ENCODE measurements at places on chromosomes 1 and 21.

DNA sequence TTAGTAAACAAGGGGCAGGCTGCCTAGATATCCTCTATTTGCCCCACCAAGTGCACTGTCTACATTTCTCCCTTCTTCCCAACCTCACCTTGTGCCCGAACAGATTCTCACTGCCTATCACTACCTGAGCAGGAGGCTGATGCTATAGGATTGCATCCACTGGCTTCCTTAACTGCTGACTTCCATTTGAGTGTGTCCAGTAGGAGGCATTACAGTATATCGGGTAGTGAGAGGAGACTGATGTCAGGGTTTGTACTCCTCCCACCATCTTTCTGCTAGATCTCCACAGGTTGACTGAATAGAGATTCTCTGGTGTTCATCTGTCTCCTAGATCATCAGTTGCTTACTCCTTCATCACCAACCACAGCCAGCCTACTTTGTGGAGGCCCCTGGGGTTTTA lies 796.3 kb downstream of the LRRIQ3 start:
- no peak for DNase-seq

GRCh38 chr1:39116860-39117728 lies 87.4 kb upstream of the MACF1 start:
- no peak for DNase-seq

GRCh38 chr1:173337126-173337525 lies 130.0 kb upstream of the TNFSF4 start:
- DNase-seq: no peak

DNA sequence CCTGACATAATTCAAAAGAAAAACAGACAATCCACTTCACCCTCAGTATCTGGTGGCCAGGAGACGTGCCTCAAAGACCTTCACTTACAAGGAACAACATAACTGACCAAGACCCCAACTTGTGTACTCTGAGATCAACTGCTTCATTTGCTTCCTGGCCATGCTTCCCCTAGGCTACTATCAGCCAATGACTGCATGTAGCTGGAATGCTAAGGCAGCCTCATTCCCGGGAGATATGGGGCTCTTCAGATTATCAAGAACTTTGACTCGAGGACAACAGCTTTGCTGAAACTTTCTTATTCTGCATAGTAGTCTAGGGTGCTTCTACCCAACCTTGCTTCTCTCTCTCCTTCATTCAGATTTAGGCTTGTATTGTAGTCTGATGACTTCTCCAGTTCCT lies 11.7 kb upstream of the UCK2 start:
- no peak for DNase-seq

- no peak for DNase-seq
These were observed 126.6 kb downstream of the C1orf21 start for GRCh38 chr1:184513421-184513820.

DNA sequence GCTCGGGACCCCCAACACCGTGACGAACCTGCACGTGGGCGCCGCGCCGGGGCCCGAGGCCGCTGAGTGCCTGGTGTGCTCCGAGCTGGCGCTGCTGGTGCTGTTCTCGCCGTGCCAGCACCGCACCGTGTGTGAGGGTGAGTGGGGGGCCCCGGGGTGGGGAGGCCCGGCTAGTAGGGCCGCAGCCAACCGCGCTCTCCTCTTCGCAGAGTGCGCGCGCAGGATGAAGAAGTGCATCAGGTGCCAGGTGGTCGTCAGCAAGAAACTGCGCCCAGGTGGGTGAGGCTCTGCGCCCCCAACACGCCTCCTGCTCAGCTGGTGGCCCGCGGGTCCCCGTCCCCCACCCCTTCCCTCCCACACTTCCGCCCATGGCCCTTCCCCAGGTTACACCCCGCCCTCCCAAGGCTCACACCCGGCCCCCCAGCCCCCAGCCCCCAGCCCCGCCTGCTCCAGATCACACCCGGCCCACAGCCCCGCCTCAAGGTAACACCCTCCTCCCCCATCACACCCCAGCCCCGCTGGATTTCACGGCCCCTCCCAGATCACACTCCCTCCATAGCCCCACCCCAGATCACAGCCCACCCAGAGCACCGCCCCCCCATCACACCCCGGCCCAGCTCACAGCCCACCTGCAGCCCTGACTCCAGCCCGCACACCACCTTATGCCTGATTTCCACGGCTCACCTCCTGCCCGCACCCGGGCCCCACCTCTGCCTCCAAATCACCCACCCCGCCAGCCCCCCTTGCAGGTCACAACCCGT lies 2.4 kb upstream of the MMP23B start:
- no peak for DNase-seq

DNA sequence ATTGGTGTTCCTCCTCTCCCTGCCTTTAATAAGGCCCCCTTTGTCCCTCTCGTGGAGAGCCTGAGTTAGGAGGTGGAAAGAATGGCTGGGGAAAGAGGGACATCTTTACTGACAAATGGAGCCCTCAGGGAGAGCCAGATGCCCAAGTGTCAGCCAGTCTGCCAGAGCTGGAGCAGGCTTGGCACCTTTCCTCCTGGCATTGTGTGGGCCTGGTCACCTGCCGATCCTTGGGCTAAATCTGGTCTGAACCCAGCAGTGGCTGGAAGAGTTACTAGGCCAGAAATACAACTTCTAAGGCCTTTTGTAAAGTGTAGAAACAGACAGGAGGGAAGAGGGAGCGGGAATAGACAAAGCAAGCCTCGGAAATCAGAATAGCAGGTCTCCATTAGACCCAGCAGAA lies 24.9 kb downstream of the VANGL1 start:
- no peak for DNase-seq

GRCh38 chr1:193183019-193183627 lies 3.3 kb downstream of the B3GALT2 start:
- DNase-seq: no peak

DNA sequence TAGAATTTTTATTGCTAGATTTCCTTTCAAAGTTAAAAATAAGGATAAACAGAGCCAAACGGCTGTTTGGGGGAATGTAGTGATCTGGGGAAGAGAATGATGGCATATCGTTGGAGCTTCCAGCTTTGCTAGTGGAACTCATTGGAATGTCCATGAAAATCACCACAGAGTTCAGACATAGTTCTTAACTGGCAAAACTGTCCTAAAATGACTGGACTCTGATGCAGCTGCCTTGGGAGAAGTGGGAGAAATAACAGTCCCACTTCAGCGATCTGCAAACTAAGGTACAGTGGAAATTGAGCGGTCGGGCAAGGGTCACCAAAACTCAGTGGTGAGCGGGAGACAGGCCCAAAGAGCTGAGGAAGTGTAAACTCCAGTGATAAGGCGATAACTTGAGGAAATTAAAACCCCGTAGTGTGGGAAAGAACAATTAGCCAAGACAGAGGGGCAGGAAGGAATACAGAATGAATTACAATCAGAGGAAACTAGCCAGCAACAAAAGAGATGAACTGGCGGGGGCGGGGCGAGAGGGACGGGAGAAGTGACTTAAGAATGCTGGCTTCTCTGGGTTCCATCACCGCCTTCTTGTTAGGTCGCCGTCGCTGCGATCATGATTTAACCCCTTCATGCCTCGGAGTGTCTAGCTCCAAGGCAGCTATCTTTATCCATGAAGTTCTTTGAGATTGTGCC lies 89.8 kb upstream of the ARHGAP29 start:
- no peak for DNase-seq

DNA sequence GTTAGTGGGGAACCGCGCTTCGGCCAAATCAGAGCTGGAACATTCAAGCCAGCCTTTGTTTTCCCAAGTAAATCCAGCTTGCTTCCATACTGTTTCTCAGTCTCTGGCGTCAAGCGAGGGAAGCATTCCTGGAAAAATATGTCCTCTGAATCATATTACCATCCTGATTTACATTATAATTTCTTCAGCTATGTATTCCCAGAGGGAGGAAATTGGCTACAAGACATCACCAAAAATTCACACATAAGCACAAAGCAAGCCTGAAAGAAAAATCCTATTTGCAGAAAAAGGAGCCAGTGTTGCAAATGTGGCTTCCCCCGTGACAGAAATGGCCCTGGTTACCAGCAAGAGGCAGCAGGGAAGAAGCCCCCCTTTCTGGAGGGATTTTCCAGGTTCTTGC lies 233.3 kb downstream of the KCNJ6 start:
- no peak for DNase-seq

DNA sequence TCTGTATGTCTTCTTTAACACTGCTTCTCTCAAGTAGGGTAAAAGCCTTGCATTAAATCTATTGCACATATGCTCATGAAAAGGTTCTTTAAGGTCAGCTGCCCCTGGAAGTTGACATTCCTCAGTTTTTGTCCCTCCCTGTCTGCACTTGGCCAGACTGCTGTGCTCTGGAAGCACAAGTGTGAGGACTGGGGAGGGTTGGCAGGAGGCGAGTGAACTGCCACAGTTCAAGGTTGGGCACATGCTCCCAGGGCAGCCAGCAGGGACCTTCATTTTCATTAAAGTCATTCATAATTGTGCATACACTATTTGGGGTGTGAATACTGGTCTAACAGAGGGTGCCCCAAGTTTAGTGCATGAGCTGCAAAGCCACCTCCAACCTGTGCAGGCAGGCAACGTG lies 10.9 kb upstream of the THEM5 start:
- DNase-seq: no peak

GRCh38 chr1:212077028-212077427 lies 41.5 kb downstream of the DTL start:
- no peak for DNase-seq

DNA sequence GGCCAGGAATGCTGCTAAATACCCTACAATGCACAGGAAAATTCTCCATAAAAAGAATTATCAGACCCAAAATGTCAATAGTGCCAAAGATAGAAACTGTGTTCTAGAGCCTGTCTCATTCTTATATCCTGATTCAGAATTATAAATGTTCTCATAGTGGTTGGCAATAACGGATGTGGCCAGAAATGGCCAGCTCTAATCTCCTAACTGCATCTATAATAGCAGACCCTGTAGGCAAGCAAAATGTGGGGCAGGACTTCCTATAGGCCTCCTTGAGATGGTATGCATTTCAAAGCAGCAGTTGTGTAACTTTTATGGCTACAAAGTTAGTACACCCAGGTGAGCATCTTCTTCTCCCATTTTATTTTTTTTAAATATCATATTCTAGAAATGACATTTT lies 95.9 kb upstream of the SGIP1 start:
- no peak for DNase-seq

DNA sequence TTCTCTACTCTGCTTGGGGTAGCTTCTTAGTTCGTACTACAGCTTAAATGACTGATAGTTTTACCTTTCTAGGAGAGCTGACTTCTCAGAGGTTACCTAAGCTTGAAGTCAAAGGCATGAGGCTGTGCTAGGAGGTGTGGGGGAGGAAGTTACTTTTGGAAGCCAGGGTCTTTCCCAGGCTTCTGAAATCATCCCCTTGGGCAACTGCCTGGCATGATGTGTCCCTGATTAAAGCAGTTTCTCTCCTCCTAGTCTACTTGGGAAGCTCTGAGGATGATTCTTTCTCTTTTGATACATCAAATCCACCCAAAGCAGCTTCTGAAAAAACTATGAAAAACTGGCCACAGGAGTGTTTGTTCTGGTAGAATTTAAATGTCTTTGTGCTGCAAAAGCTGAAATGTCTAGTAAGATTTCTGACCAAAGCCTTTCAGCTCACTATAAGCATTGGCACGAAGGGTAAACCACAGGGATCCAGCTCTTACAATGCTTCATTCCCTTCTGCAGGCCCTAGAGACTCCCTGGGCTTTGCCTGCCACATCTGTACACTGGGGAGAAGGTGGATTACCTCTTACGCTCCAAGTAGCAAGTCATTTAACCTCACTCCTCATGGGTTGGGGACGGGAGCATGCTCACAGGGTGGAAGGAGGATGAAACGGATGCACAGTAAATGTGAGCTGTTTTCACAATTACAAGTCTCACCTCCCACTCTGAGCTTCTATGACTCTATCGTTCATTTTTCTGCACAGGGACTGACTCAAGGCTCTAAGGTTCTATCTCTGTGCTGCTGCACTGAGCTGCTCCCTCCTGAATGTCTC lies 59.6 kb downstream of the RUNX1 start:
- DNase-seq: no peak

- DNase-seq: no peak
These were observed 112.8 kb downstream of the C1orf21 start for GRCh38 chr1:184499616-184500015.

DNA sequence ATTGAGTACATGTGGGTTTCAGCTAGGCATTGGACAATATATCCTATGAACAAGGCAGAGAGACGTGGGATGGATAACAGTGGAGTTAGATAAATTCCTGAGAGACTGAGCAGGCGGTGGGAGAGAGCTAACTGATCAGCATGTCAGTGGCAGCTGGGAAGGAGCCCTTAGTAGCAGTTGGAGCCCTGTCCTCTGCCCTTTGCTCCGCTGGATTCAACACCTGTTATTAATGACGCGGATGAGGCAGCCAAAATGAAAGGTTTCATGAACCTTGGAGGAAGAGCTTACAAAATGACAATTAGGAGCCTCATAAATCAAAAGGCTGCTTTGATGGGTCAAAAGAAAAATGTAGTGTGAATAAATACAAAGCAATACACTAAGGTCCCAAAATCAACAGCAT lies 16.1 kb downstream of the UBIAD1 start:
- DNase-seq: no peak

GRCh38 chr1:116762781-116763115 lies 8.5 kb downstream of the CD2 start:
- no peak for DNase-seq

- DNase-seq: peak; percentile 10
These were observed 34.0 kb upstream of the BACE2 start for GRCh38 chr21:41133874-41134522.

- no peak for DNase-seq
These were observed 200.5 kb upstream of the RUNX1 start for GRCh38 chr21:35249636-35250035.

DNA sequence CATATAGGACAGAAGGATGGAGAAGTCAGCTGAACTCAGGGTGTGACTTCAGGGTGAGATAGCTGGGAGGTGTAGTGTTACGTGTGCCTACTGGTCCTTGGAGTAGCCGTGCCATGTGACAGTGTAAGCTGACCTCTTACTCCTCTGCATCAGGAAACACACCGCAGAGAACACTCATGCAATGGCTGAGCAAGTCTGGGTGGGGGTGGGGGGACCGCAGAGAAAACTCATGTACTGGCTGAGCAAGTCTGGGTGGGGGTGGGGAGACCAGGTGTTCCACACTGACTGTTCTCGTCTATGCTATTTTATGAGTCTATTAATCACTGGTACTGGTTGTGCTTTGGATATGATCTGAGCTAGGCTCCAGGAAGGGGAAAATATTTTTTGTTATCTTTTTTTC lies 233.1 kb downstream of the PAPPA2 start:
- peak; percentile 63 for DNase-seq

DNA sequence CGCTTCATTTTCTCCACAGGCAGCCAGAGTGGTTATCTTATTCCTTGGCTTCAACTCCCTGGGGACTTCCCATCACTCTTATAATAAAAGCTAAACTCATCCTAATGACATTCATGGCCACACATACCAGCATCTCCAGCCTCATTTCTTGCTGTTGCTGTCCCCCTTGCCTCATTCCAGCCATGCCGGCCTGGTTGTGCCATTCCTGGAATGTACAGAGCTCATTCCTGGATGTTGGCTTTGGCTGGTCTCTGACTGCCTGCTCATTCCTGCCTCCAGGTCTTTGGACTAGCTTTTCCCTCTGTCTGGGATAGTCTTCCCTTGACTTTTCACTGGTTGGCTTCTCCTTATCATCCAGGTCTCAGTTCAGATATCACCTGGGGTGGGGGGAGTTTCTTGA lies 2.4 kb upstream of the PEF1 start:
- DNase-seq: no peak

Measured in urothelium cell line (cell line).